Natural killer cell treated with Interleukin-12 subunit alpha and Interleukin-12 subunit beta and Interleukin-15 and Interleukin-18, amount 100 ng/mL, for 72 hours (primary cell): ENCODE measurements at places on chromosomes 6 and 20. TPM values are rescaled to one million over a fixed set of nuclear protein-coding genes. Genes with fewer than 3 reads are reported as not detected.
A peak's percentile ranks its signal among the peaks of the same experiment; 100 is the strongest.

DNA sequence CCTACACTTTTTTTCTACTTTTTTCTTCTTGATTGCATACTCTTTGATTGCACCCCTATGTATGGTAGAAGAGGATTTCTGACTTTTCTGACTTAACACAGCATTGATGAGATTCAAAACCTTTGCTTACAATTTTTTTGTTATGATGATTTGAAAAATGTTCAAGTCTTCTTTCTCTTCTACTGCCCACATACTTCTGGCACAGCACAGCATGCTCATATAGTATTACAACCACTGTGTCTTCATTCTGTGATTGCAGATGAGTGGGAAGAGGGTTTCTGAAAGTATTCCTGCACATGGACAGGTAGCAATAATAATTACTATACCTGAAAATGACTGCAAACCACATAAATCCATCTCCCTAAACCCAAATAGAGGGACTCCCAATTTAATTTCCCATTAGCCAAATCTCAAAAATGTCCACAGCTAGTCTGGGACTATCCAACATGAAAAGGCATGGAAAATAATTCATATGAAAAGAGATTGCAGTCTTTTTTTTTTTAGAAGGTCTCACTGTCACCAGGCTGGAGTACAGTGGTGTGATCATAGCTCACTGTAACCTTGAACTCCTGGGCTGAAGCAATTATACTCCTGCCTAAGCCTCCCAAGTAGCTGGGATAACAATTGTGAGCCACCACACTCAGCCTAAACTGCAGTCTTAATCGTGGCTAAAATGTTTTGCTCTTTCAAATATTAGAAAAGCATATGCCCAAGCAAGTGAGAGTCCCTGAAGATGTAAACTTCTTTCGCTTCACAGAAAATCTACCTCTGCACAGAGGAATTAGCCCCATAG, 15.9 kb upstream of the TENT5A start:
- H3K36me3 ChIP-seq: no peaks in the 10 kb centered on the region
- H3K27ac ChIP-seq: no peak overlapping the region
- peaks cover 9% of the 10 kb centered on the region for H3K27me3 ChIP-seq
- peaks cover 15% of the 10 kb centered on the region for H3K4me1 ChIP-seq
- H3K4me3 ChIP-seq: no peak overlapping the region

GRCh38 chr20:21396599-21397340, 556 bp downstream of the NKX2-4 start:
- DNase-seq: no peak
- peaks cover 19% of the 10 kb centered on the region for H3K4me1 ChIP-seq
- H3K27ac ChIP-seq: no peak overlapping the region
- peaks cover 17% of the 10 kb centered on the region for H3K36me3 ChIP-seq
- no peak overlapping the region for H3K4me3 ChIP-seq

- no peaks in the 10 kb centered on the region for H3K4me1 ChIP-seq
- H3K27ac ChIP-seq: no peak overlapping the region
- no peak overlapping the region for H3K4me3 ChIP-seq
- H3K36me3 ChIP-seq: no peaks in the 10 kb centered on the region
- H3K27me3 ChIP-seq: peaks cover 22% of the 10 kb centered on the region
Observed at GRCh38 chr6:3697609-3698008, 53.9 kb downstream of the PXDC1 start.

GRCh38 chr6:134299236-134299635, 18.7 kb downstream of the SGK1 start:
- H3K27ac ChIP-seq: no peak overlapping the region
- no peaks in the 10 kb centered on the region for H3K36me3 ChIP-seq
- no peak for DNase-seq

DNA sequence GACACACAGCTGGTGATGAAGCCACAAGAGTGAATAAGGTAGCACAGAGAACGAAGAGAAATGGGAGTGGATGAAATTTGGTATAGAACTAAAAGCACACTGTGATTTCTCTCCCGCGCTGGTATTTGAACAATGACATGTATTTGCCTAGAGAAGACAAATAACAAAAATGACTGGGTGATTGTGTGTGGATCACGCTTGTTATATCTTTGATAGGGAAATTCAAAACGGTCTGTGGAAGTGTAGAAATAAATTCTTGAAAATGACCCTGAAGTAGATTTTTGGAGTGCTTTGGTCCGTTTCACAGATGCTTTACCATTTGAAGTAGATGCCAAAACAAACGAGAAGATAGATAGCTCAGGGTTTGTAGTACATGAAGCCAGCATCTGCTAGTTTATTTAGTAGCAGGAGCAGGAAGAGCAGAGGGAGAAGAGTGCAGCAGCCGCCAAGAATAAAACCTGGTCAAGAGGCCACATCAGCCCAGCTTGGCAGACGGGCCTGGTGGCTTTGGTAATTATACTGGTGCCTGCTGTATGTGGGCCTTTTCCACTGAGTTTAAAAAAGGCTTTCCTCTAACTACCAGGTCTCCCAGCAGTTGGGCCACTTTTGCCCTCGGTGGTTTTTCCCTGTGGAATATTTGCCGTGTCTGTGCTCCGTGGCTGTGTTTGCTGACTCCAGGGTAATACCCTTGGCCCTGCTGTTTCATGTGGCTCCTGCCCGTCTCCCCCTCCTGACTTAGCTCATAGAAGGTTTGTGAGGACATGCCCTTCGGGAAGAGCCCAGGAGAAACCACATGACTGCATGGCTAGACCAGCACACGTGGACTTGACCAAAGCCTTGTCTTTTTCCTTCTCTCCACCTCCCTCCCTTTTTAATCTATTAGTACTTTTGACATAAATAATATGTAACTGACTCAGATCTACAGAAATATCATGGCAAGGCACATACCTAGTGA, 294.0 kb downstream of the SOX4 start:
- H3K36me3 ChIP-seq: no peaks in the 10 kb centered on the region
- no peaks in the 10 kb centered on the region for H3K27me3 ChIP-seq
- H3K27ac ChIP-seq: no peak overlapping the region
- H3K4me3 ChIP-seq: no peak overlapping the region
- DNase-seq: no peak

GRCh38 chr6:51616243-51616642, 471.2 kb downstream of the PKHD1 start:
- no peak for DNase-seq
- H3K27me3 ChIP-seq: no peaks in the 10 kb centered on the region
- no peaks in the 10 kb centered on the region for H3K36me3 ChIP-seq

CSNK2A1 gene
- 134 TPM for total RNA-seq

DNA sequence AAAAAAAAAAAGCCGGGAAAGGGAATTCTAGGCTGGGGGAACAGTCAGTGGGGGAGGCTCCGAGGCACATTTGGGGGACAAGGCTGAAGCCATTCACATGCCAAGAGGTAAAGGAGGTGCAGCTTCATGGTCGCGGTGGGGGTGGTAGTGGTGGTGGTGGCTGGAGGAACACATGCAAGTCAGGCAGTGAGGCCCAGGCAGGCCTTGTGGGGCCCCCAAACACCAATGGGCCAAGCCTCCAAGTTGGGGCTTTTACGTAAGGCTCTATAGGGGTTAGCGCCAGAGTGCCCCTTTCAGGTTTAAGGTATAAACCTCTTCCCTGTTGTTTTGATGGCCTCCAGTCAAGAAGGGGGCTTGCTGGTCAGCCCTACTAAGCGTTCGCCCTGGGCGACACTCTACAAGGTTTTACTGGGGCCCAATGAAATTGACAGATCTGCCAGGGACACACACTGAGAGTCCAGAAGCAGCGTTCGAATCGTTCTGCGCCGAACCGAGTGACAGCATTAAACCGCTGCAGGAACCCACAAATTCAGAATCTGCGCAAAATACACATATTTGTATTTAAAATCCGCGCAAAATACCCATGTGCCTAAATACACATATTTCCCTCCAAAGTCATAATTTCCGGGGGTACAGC, 818 bp upstream of the AP5S1 start:
- H3K27me3 ChIP-seq: no peaks in the 10 kb centered on the region
- peaks cover 35% of the 10 kb centered on the region for H3K4me1 ChIP-seq
- H3K4me3 ChIP-seq: peak overlapping the region; percentile 94

GRCh38 chr6:144223686-144224085, 61.4 kb upstream of the UTRN start:
- no peak overlapping the region for H3K4me3 ChIP-seq
- no peak for DNase-seq
- H3K4me1 ChIP-seq: peaks cover 3% of the 10 kb centered on the region
- no peak overlapping the region for H3K27ac ChIP-seq
- no peaks in the 10 kb centered on the region for H3K36me3 ChIP-seq

LINC00237 gene
- not detected for total RNA-seq

DNA sequence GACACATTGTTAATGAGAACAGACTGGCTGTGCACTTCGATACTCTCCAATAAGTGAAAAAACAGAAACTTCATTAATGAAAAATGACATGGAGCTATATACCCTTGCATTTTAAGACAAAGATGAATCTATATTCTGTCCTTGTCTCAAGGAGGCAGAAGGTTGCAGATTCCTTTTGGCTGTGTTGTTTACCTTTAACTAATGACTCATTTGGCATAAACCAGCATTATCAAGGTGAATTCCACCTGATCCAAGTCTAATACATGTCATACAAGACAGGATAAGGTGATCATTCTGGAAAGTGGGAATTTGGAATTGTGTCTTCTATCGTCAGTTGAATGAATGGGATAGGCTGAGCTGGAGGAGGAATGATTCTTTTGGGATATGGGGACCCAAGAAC, 192.9 kb downstream of the PLCB4 start:
- no peak overlapping the region for H3K27ac ChIP-seq
- H3K27me3 ChIP-seq: no peaks in the 10 kb centered on the region
- no peak overlapping the region for H3K4me3 ChIP-seq
- no peaks in the 10 kb centered on the region for H3K36me3 ChIP-seq

DDO gene
- 0.33 TPM for total RNA-seq

GRCh38 chr6:91435630-91436029, 848.8 kb upstream of the MAP3K7 start:
- no peaks in the 10 kb centered on the region for H3K27me3 ChIP-seq
- DNase-seq: no peak
- H3K36me3 ChIP-seq: no peaks in the 10 kb centered on the region
- no peaks in the 10 kb centered on the region for H3K4me1 ChIP-seq
- no peak overlapping the region for H3K4me3 ChIP-seq

DNA sequence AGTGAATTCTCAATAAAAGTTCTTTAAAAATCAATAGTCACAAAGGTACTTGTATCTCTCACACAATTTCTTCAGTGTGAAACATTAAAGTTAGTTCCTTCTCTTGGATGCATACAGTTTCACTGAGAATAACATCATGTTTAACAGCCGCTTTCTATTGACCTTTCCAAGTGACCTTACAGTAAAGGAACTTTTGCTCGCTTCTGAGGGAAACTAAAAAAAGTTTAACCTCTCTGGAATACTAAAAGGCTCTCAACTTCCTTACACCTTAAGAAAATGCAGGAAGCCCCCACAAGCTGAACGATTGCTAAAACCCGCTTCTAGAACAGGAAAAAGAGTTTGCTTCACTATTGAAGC, 1.3 kb downstream of the RRAGD start:
- no peaks in the 10 kb centered on the region for H3K36me3 ChIP-seq
- H3K27ac ChIP-seq: no peak overlapping the region
- H3K4me1 ChIP-seq: peaks cover 7% of the 10 kb centered on the region
- DNase-seq: no peak

SOBP gene
- total RNA-seq: 0.84 TPM

- no peaks in the 10 kb centered on the region for H3K27me3 ChIP-seq
- no peak for DNase-seq
- no peaks in the 10 kb centered on the region for H3K36me3 ChIP-seq
- no peak overlapping the region for H3K27ac ChIP-seq
- H3K4me3 ChIP-seq: no peak overlapping the region
Observed at GRCh38 chr6:4665489-4666417, 110.5 kb upstream of the CDYL start.

COX4I2 gene
- not detected for total RNA-seq

DNA sequence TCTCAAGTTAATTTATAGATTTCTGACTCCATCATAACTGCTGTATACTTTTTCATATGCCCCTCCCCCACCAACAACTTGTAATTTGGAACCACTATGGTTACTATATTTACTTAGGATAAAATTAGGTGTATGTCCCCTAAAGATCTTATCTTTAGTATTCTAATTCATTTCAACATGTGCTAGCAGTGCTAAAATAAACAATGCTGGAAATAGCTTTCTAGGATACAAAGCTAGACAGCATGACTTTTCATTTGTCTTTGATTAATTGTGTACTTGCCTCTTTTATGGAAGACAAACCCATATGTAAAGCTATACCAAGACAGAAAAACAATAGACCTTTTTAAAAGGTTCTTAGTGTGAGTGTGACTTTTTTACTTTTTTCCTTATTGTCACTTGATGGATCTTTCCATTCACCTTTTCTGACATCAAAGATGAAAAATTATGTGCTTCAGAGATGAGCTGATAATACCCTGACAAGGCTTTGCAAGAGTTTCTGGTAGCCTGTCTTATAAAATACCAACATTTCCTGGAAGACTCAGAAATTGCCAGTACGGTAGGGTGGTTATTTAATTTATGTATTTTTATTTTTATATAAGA, 31.2 kb upstream of the POPDC3 start:
- no peak overlapping the region for H3K4me3 ChIP-seq
- peaks cover 17% of the 10 kb centered on the region for H3K27me3 ChIP-seq
- H3K4me1 ChIP-seq: peaks cover 17% of the 10 kb centered on the region
- no peaks in the 10 kb centered on the region for H3K36me3 ChIP-seq
- H3K27ac ChIP-seq: peak overlapping the region; percentile 37
- no peak for DNase-seq

DNA sequence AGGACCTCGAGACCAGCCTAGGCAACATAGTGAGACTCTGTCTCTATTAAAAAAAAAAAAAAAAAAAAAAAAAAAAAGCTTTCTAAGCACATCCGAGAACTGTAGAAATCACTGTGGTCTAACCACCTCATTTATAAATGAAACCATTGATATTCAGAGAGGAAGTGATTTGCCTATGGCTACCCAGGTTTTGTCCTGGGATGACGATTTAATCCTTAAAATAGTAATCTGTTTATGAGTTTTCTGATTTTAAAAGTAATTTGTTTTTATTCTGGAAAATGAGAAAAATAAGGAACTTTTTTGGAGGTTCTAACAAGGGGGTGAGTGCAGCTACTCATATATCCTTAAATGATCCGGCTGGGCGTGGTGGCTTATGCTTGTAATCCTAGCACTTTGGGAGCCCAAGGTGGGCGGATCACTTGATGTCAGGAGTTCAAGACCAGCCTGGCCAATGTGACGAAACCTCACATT, 6.5 kb upstream of the BTN3A2 start:
- no peaks in the 10 kb centered on the region for H3K27me3 ChIP-seq
- H3K4me1 ChIP-seq: peaks cover 30% of the 10 kb centered on the region
- DNase-seq: no peak
- H3K4me3 ChIP-seq: no peak overlapping the region

GINS1 gene
- 36.7 TPM for total RNA-seq

- no peak overlapping the region for H3K27ac ChIP-seq
- H3K36me3 ChIP-seq: no peaks in the 10 kb centered on the region
- H3K27me3 ChIP-seq: no peaks in the 10 kb centered on the region
- H3K4me1 ChIP-seq: peaks cover 2% of the 10 kb centered on the region
- no peak for DNase-seq
Observed at GRCh38 chr6:43829470-43829869, 59.5 kb downstream of the VEGFA start.

SYNDIG1 gene
- total RNA-seq: not detected

DNA sequence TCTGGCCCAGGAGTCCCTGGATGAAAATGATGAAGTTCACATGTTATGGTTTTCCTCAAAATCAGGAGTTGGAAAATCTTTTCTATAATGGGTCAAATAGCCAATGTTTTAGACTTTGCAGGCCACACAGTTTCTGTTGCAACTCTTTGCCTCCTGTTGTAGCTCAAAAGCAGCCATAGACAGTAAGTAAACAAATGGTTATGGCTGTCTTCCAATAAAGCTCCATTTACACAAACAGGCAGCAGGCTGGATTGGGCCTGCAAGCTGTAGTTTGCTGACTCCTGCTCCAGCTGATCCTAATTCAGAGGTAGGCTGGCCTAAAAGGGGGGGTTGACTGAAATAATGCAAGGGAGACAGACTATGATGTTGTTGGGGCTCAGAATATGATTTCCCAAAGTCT, 33.0 kb downstream of the METTL24 start:
- no peaks in the 10 kb centered on the region for H3K27me3 ChIP-seq
- H3K4me1 ChIP-seq: no peaks in the 10 kb centered on the region
- DNase-seq: no peak
- no peak overlapping the region for H3K27ac ChIP-seq
- no peaks in the 10 kb centered on the region for H3K36me3 ChIP-seq
- H3K4me3 ChIP-seq: no peak overlapping the region
